AG08396 (cell line): ENCODE measurements at places on chromosomes 12 and 14.
A peak's percentile ranks its signal among the peaks of the same experiment; 100 is the strongest.

GRCh38 chr14:90034156-90034555 is 27.6 kb upstream of the KCNK13 start:
- no peak for DNase-seq

DNA sequence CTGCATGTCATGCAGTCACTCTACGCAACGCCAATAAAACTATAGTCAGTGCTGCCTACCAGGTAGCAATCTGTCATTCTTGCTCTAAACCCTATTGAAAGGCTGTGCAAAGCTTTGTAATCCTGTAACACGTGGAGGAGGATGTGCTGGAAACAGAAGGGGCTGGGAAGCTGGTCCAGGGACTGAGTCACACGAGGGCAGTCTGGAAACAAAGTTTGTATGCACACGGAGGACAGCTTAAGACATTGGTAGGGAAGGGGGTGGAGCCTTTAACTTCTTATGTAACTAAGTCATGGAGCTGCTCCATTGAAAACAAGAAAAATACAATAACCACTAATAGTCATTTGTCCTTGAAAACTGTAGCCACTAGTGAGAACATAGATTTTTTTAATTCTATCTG is 128.0 kb downstream of the BCAT1 start:
- peak; percentile 4 for DNase-seq

GRCh38 chr12:88958153-88958552 is 377.9 kb upstream of the KITLG start:
- no peak for DNase-seq

DNA sequence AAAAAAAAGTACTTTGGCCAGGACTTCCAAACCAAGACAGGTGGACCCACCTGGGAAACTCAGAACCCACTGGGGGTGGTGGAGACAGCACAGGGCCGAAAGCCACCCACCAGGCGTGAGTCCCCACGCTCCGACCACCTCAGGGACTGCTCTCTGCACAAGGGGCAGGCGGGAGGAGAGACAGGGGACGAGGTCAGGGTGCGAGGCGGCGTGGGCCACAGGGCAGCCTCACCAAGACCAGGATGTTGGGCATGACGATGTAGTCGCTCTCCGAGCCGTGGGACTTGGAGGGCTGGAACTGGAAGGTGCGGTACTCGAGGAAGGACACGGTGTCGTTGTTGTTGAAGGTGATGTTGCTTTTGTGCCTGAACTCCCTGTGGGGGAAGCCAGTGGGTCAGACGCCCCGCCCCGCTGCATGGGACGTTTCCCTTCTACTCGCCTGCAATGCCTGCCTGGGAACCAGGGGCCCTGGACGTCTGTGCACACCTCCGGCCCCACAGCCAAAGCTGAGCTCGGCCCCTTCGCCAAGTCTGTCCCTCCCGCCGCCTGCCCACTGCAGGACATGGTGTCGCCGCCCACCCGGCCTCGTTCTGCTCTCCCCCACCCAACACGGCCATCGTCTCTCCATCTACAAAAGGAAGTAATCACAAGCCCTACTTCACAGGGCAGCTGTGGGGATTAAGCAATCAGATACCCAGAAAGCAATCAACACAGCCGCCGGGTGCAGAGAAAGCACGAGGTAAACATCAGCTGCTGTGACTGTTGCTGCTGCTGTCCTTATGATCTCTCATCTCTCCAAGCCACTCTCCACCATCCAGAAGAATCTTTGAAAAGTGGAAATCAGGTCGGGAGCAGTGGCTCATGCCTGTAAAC is 48.7 kb downstream of the SCARB1 start:
- DNase-seq: no peak

DNA sequence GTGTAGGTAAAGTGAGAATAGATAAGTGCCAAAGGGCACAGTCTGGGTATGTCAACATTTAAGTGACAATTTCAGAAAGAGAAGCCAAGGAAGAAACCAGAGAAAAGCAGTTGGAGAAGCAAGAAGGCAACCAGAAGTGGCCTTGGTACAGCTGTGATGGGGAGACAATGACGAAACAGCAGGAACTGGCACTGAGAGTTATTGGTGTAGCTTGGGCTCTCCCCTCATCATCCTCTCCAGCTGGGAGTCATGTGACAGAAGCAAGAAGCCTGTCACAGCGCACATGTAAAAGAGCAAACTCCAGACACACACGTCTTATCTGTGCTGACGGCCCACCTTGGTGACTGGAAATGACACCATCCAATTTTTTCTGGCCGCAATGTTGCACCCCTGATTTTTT is 203.3 kb upstream of the NUDT4 start:
- no peak for DNase-seq

DNA sequence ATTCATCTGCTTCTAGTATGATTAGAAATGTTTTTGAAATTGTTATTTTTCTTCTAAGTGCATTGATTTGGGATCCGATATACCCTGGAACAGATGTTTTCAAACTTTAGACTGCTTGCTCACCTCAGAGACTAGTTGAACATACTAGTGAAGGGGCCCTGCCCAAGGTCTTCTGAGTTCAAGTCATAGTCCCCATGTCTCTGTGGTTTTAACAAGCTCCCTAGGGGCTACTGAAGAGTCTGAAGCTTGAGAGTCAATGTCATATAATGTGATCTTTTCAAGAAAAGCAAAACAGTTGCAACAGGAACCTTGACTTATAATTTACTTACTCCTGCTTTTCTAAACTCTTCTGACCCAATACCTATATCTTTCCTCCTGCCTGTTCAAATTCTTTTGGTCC is 7.5 kb upstream of the UBE2N start:
- DNase-seq: no peak

GRCh38 chr12:5000658-5001385 is 42.9 kb upstream of the KCNA5 start:
- DNase-seq: no peak

- no peak for DNase-seq
Observed at GRCh38 chr12:72081777-72082176, 143.1 kb downstream of the TPH2 start.

GRCh38 chr14:101903111-101903561 is 61.2 kb upstream of the DYNC1H1 start:
- DNase-seq: no peak

DNA sequence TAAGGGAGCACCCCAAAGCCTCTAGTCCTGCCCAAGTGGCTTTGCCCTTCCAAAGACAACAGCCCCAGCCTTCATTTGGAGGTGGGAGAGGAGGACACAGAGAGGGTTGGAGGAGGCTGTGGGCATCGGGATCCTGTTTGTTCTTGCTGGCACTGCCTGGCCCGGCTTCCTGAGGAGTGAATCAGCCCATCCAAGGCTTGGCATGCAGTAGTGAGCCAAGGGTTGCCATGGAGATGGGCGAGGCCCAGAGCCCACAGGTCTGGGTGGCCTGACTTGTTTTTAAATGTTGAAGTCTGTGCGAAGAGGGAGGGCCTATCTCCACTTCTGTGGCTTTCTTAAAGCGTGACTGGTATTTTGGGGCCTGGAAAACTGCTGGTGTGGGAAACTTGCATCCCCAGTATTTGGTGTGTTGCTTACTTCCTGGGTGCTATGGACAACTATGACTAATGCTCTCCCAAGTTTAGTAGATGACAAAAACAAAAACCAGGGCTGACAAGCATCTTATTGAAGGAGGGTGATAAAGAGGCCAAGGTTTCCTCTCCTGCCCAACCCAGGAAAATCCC is 15.8 kb downstream of the CD9 start:
- DNase-seq: peak; percentile 83
